ENCODE measurements at places on chromosomes 5 and 9.

DNA sequence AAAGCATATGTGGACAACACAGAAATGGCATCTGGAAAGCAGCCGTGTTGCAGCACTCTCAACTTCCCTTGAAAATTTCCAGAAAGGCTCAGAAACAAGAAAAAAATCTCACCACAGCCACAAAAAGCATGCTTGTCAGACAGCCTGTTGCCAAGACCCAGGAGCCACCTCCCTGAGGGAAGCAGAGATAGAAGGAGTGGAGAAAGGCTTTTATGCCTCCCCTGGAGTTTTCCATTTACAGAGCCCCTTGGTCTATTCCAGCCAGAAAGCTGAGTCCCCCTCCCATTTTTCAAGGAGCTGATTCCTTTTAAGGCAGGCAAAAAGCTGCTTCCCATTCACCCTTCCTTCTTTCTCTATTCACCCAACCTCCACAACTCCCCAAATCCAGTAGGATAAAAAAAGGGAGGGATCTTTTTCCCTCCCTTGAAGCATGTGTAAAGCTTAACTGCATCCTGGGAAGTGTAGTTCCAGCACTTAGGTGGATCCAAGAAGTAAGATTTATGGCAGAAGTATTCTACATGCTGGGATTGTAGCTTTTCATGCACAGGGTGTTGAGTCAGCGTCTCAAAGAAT lies 37.1 kb upstream of the PALM2AKAP2 start:
- DNase-seq: no peak

DNA sequence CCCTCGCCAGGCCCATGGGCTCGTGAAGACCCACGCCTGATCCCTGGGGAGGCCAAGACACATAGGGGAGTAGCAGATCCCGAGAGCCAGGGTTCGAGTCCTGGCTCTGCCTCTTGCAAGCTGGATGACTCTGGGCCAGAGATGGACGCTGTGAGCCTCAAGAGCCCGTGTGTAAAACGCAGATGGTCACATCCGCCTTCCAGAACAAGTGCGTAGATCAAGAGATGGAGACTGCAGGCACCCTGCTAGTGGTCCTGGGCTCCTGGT lies 8.2 kb downstream of the ST6GALNAC4 start:
- no peak for DNase-seq

DNA sequence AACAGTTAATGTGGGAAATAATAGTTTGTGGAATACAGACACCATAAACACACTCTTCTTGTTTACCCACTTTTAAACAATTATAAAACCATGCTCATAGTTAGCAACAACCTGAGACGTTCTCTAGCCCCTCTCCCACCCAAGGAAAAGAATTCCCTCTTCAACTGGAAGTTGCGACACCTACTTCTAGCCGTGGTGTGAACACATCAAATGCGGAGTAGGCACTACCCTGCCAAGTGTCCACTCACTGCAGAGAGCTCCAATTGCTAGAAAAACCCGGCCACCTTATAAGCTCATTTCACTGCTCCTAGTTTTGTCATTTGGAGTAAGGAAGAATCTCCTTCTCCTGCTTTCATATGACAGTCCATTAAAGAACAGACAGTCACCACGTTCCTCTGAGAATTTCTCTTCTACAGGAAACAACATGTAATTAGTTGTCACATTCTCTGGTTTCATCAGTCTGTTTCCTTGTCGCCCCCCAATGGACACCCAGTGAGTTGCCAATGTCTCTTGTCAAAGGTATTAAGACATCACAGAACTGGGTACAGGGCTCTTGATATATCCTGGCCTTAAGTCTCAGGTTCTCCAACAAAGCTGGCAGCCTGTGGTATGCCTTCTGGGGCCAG lies 47.3 kb downstream of the PRLR start:
- DNase-seq: peak; percentile 58

- DNase-seq: no peak
Measured at GRCh38 chr5:126864042-126864688, 87.2 kb downstream of the LMNB1 start.

GRCh38 chr9:21923694-21924093 lies 70.5 kb downstream of the CDKN2A start:
- no peak for DNase-seq

DNA sequence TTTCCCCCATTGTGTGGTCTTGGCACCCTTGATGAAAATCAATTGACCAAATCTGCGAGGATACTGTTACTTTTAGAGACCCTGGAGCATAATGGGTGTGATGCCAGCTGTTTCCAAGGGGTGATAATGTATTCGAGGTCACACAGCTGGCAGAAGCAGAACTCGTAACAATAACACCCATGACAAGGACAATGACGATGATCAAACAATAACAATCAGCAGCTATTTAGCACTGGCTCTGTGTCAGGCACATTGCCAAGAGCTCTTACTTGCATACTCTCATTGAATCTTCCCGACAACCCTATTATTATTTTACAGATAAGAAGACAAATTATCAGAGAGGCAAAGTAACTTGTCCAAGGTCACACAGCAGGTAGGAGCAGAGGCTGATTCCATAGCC lies 223.7 kb upstream of the MSX2 start:
- no peak for DNase-seq

GRCh38 chr5:15752663-15753285 lies 252.8 kb downstream of the FBXL7 start:
- DNase-seq: no peak

DNA sequence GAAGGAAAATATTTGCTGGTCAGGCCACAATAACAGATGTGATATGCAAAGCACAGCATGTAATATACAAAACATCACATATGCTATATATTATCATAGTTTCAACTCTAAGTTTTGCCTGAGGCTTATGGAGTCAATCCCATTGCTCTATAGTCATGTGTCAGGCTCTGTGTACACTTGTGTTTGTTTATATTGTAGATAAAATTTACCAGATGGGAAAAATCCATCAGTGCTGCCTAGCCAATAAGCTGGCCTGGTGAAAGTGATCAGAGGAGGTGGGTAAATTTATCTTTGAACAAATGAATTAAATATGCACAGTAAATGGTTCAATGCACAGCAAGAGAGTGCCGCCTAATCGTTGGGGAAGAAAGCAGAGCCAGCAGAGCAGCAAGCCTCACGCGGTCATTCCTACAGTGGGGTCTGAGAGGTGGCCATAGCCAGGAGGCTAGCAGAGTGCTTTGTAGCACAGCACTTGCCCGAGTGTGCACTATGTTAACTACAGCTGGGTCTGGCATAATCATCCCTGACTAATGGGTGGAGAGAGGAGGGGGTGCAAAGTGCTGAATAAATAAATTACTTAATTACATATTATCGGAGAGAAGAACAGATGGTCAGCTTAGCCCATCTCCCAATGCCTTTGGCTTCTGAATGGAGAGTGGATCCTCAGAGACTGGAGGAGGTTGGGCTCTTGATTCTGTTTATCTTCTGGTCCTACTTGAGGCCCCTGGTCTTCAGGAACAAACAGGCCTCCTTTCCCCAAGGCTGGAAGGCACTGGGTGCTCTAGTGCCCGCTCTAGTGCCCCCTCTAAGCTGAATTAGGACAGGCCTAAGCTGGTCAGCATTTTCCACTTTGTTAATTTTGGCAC lies 153.5 kb downstream of the MAT2B start:
- no peak for DNase-seq

DNA sequence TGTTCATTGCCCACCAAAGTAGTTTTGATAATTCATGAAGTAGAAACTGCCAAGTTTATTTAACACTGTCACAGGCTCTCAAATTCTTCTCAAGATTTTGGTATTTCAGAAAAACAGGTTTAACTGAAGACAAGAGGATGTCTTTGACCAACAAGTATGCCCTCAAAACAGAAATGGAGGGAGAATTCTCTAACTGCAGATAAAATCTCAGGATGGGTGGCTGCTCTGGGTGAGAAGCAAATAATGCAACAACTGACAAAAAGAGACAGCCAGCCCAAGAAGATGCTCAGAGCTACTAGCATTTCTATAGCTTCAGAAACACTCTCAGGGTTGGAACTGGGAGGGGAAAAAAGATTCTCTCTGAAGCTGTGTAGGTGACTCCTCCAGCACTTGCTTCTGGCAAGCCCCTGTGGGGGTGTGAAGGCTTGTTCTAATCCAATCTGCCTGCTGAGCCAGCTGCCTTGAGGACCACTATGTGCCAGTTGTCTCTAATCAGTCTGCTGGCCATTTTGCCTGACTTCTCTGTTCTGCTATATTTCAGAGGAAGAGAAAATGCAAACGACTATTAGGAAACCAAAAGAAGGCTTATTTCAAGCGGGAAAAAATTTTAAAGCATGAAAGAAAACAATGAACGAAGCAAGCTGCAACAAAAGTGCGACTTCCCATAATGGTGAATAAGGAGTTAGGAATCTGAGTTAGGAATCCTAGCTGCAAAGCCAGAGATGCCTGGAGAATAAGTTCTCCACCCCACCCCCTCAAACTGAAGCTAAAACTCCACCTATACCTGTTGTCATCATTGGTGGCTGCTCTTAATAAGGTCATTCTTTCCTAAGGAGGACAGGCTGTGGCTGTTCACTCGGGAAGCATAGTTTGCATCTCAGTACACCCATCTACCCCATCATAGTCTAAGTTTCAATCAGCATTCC lies 147.5 kb downstream of the GNAQ start:
- peak; percentile 56 for DNase-seq
